ENCODE measurements at places on chromosomes 11 and 22. TPM values are rescaled to one million over a fixed set of nuclear protein-coding genes. Genes with fewer than 3 reads are reported as not detected.

GRCh38 chr11:11757909-11758308 is 83.9 kb upstream of the USP47 start:
- H3K27me3 ChIP-seq, result no peaks in the 10 kb centered on the region
- no peaks in the 10 kb centered on the region for H3K36me3 ChIP-seq
- H3K4me1 ChIP-seq, result no peaks in the 10 kb centered on the region
- no peak overlapping the region for H3K4me3 ChIP-seq
- DNase-seq, result no peak
- no peak overlapping the region for H3K27ac ChIP-seq

GRCh38 chr11:63508009-63508408 is 2.1 kb downstream of the LGALS12 start:
- no peak for DNase-seq
- no peaks in the 10 kb centered on the region for H3K27me3 ChIP-seq
- H3K27ac ChIP-seq, result no peak overlapping the region

- H3K4me1 ChIP-seq, result no peaks in the 10 kb centered on the region
- DNase-seq, result no peak
- no peak overlapping the region for H3K27ac ChIP-seq
- no peaks in the 10 kb centered on the region for H3K27me3 ChIP-seq
Measured at GRCh38 chr11:125224391-125225021, 60.0 kb downstream of the PKNOX2 start.

DNA sequence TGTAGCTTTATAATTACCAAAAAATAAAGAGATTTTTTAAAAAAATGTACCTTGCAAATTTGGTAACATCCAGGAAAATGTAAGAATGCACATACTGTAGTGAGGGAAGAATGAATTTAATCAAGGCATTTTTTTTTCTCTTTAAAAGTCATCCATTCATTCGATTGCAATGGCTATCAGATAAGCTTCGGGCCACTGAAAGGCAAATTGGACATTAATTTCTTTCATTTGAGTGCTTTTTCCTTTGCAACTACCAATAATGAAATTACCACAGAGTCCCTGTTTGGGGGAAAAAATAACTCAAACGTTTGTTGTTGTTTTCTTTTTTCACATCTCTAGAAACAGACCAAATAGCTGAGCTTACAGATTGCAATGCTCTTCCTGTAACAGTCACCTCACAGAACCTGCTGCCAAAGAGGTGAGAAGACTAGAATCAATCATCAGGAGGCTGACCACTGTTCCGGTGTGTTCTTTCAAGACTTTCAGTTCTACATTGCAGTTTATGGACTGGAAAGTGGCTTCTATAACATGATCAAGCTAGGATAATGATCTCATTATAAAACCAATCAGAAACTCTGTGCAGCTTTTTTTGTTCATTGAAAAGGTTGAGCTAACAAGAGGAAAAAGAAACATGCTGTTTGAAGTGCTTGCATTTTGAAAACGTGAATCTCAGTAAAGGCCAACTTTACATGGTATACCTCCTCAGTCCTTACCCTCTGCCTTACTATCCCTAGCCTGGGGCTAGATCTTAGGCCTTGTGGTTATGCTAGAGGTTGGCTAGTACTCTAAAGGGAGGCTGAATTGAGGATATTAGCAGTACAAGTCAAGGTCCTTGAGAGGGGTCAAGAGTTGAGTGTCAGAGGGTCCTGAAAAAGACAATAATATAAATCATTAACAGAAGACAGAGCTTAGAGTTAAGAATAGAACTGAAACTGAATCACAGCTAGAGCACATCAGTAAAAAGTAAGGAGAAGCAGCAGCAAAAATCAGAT is 1276.1 kb downstream of the LRRC4C start:
- H3K4me3 ChIP-seq, result no peak overlapping the region
- no peaks in the 10 kb centered on the region for H3K27me3 ChIP-seq
- DNase-seq, result no peak
- no peaks in the 10 kb centered on the region for H3K4me1 ChIP-seq
- H3K36me3 ChIP-seq, result no peaks in the 10 kb centered on the region

Gene MMP10
- not detected for total RNA-seq

- H3K4me1 ChIP-seq, result no peaks in the 10 kb centered on the region
- H3K36me3 ChIP-seq, result no peaks in the 10 kb centered on the region
- no peak for DNase-seq
Measured at GRCh38 chr11:119518746-119519730, 96.1 kb upstream of the THY1 start.

Gene APOC3
- total RNA-seq, result not detected

DNA sequence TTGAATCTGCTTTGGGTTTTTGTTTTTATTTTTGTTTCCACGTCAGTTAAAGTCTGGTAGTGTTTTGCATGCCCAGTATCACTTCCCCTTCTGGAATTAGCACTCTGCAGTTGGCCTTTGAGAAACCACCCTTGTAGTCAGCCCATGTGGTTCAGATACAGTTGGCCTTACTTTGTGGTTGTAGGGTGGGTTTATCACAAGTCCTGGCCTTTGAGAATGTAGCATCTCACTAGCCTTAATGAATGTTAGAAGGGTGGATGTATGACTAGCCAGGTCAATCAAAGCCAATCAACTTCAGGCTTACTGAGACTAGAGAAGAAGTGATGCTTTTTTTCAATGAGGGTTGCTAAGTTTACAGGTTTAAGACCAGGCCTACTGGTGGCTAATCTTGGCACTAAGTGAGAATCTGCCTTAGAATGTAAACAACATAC is 19.8 kb downstream of the ARL14EP start:
- no peaks in the 10 kb centered on the region for H3K4me1 ChIP-seq
- no peak for DNase-seq
- H3K27ac ChIP-seq, result no peak overlapping the region
- H3K36me3 ChIP-seq, result no peaks in the 10 kb centered on the region
- H3K4me3 ChIP-seq, result no peak overlapping the region

DNA sequence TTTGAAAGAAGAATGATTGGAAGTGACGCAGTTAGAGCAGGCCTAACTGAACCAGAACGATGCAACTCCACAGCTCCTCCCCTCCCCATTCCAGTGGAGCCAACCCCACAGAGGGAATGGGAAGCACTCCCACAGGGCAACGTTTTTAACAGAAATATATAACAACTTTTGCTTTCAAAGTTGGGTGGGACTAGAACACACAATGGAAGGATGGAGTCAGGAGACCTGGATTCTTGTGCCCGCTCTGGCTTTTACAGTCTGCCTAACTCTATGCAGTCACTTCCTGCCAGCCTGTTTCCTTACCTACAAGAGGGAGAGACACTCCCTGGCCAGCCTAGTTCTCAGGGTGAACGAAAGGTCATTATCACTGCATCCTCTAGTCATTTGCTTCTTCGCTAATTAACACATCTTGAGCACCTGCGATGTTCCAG is 75.5 kb downstream of the PACSIN2 start:
- H3K4me3 ChIP-seq, result no peak overlapping the region
- no peak for DNase-seq
- no peak overlapping the region for H3K27ac ChIP-seq
- H3K4me1 ChIP-seq, result peaks cover 2% of the 10 kb centered on the region
- no peaks in the 10 kb centered on the region for H3K36me3 ChIP-seq
- H3K27me3 ChIP-seq, result no peaks in the 10 kb centered on the region

Gene SLC22A9
- total RNA-seq, result not detected

- no peaks in the 10 kb centered on the region for H3K4me1 ChIP-seq
- no peak for DNase-seq
- no peak overlapping the region for H3K4me3 ChIP-seq
- no peaks in the 10 kb centered on the region for H3K27me3 ChIP-seq
- H3K27ac ChIP-seq, result no peak overlapping the region
Measured at GRCh38 chr11:72478669-72479068, 44.3 kb upstream of the CLPB start.

- DNase-seq, result no peak
- peaks cover 51% of the 10 kb centered on the region for H3K4me1 ChIP-seq
- H3K4me3 ChIP-seq, result peak overlapping the region; percentile 75
- peak overlapping the region; percentile 95 for H3K27ac ChIP-seq
Measured at GRCh38 chr22:21568347-21569075, 997 bp downstream of the UBE2L3 start.

DNA sequence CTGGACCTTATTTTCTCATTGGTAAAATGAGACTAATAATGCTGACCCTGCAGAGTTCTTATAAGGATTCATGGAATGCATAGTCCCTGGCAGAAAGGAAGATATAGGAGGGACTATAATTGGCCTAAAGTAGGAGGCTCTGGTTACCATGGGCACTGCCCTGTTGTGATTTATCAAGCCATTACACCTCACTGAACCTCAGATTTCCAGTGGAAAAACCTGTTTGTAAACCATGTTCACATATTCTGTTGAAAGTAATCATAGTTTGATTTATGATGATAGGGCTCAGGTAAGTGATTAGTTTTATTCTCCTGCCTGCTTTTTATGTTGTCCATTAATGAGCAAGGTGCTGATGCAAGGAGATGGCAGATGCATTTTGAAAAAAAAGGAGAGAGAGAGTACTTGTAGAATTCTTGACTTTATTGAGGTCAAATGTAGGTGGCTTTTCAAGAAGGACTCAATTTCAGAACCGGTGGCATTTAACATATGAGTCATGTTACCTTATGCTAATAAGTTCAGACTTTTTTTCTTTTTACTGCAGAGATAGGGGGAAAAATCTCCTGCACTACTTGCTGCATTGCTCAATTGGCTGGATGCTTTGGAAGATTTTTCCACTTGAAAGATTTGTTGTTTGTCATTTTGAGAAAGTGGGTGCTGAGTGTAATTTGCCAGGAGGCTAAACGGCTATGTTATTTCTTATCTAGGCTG is 14.6 kb downstream of the NF2 start:
- H3K36me3 ChIP-seq, result no peaks in the 10 kb centered on the region
- no peak for DNase-seq
- H3K4me1 ChIP-seq, result peaks cover 16% of the 10 kb centered on the region
- H3K27me3 ChIP-seq, result no peaks in the 10 kb centered on the region
- no peak overlapping the region for H3K4me3 ChIP-seq
- no peak overlapping the region for H3K27ac ChIP-seq

Gene C11orf87
- total RNA-seq, result not detected

GRCh38 chr11:104443387-104443786 is 279.4 kb upstream of the PDGFD start:
- no peak overlapping the region for H3K4me3 ChIP-seq
- H3K36me3 ChIP-seq, result no peaks in the 10 kb centered on the region
- H3K4me1 ChIP-seq, result no peaks in the 10 kb centered on the region
- no peaks in the 10 kb centered on the region for H3K27me3 ChIP-seq

DNA sequence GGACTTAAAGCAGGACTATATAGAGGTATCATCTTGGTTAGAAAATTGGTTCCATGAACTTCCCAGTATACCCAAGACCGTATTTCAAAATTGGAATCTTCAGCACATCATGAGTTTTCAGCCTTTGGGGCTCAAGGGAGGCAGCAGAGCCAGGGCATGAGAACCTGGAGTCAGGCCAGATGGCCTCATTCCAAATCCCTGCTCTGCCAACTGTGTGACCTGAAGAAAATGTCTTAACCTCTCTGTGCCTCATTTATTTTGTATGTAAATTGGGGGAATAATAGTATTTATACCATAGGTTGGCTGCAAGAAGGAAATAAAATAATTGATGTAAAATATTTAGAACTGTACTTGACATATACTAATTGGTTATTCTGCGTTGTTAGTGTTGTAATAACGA is 987.6 kb downstream of the TBC1D22A start:
- H3K4me1 ChIP-seq, result no peaks in the 10 kb centered on the region
- DNase-seq, result no peak
- H3K27me3 ChIP-seq, result no peaks in the 10 kb centered on the region

Gene MYEOV
- total RNA-seq, result not detected

Gene ALX4
- not detected for total RNA-seq

GRCh38 chr11:16000065-16000464 is 356.3 kb downstream of the SOX6 start:
- H3K36me3 ChIP-seq, result no peaks in the 10 kb centered on the region
- no peak overlapping the region for H3K4me3 ChIP-seq
- no peaks in the 10 kb centered on the region for H3K27me3 ChIP-seq
- no peak for DNase-seq
- H3K27ac ChIP-seq, result no peak overlapping the region

GRCh38 chr11:1889224-1889930 is 2.3 kb downstream of the PRR33 start:
- peak overlapping the region; percentile 31 for H3K27ac ChIP-seq
- peak; percentile 89 for DNase-seq
- H3K27me3 ChIP-seq, result no peaks in the 10 kb centered on the region
